HCT116 (cell line): ENCODE measurements at places on chromosomes 11 and 22. TPM values are rescaled to one million over a fixed set of nuclear protein-coding genes. Genes with fewer than 3 reads are reported as not detected.

DNA sequence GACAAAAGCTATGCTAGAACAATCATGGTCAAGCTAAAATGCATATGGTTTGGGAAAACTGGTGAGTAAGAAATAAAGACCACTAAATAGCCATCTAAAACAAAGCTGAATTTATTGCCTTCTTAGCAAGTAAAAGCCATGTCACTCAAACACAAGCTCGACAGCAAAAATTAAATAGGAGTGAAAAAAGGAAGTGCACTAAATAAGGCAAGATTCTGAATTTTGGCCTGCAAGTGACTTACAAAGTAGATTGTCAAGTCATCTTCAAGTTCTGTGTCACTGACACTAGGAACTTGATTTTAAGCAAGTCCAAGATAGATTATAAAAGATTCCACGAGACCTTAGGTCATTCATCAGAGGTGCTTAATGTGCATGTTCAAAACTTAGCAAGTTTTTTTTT lies 27.4 kb downstream of the TUG1 start:
- no peak for DNase-seq
- no peaks in the 10 kb centered on the region for H3K4me1 ChIP-seq

FAM227A gene
- 3.9 TPM for total RNA-seq

CASP12 gene
- total RNA-seq, result not detected

GRCh38 chr11:92866679-92867282 lies 102.7 kb upstream of the MTNR1B start:
- no peak for DNase-seq
- no peaks in the 10 kb centered on the region for H3K36me3 ChIP-seq
- no peaks in the 10 kb centered on the region for H3K4me1 ChIP-seq
- H3K4me3 ChIP-seq, result no peak overlapping the region
- H3K27ac ChIP-seq, result no peak overlapping the region
- H3K27me3 ChIP-seq, result peaks cover 18% of the 10 kb centered on the region

DNA sequence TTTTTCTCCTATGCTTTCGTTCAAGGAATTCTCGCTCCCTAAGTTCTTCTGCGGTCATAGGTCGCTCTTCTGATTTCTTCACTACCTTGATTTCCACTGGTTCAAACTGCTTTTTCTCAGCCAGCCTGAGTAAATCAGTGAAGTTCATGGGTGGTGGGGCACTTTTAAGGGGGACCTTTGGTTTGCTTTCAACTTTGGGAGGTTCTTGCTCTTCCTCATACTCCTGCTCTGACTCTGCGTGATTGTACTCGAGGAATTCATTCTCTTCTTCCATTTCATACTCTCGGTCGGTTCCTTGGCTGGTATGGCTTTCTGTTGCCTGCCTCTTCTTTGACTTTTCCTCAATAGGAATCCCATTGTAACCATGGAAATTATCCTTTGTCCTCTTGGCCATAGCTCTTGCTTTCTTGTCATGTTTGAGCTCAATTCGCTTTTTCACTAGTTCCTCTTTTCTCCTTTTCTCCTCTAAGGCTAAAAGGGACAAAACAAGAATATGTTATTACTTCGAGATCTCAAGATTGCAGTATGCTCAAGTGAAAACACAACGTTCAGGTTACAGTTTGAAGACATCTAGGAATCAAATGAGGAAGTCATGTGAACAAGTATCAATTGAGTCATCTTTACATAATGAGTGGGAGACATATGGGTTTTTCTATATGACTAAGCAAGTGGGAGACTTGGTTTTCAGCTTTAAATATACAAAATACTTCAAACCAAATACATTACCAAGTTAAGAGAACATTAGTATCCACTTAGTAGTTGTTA lies 16.2 kb downstream of the MISFA start:
- no peaks in the 10 kb centered on the region for H3K4me1 ChIP-seq
- no peak for DNase-seq
- no peak overlapping the region for H3K27ac ChIP-seq
- peaks cover 26% of the 10 kb centered on the region; the same call in 1 of the 2 replicates for H3K36me3 ChIP-seq
- no peak overlapping the region for H3K4me3 ChIP-seq
- no peaks in the 10 kb centered on the region for H3K27me3 ChIP-seq

DNA sequence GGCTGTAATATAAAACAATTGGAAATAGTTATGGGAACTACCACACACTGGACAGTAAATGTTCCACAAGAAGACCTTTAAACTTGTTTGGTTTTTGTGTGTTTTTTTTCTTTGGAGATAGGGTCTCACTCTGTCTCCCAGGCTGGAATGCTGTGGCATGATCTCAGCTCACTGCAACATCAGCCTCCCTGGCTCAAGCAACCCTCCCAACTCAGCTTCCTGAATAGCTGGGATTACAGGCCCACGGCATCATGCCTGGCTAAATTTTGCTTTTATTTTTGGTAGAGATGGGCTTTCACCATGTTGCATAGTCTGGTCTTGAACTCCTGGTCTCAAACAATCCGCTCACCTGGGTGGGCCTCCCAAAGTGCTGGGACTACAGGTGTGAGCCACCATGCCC lies 121.0 kb downstream of the MPPED2 start:
- peaks cover 18% of the 10 kb centered on the region for H3K27me3 ChIP-seq
- no peaks in the 10 kb centered on the region for H3K4me1 ChIP-seq
- DNase-seq, result no peak
- no peaks in the 10 kb centered on the region for H3K36me3 ChIP-seq
- H3K27ac ChIP-seq, result no peak overlapping the region
- no peak overlapping the region for H3K4me3 ChIP-seq

DPP3 gene
- total RNA-seq, result 55.6 TPM
